ENCODE measurements at places on chromosomes 3 and 15. TPM values are rescaled to one million over a fixed set of nuclear protein-coding genes. Genes with fewer than 3 reads are reported as not detected.

DNA sequence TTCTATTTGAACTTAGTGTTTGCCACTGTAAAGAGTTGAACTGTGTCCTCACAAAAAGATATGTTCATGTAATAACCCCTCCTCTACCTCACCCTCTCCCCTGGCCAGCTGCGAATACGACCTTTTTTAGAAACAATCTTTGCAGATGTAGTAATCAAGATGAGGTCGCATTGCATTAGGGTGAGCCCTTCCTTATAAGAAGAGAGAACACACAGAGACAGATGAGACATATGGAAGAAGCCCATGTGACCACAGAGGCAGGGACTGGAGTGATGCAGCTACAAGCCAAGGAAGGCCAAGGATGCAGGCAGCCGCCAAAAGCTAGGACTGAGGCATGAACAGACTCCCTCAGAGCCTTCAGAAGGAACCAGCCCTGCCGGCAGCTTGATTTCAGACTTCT is 27.6 kb downstream of the GPR176 start:
- no peak for DNase-seq

DNA sequence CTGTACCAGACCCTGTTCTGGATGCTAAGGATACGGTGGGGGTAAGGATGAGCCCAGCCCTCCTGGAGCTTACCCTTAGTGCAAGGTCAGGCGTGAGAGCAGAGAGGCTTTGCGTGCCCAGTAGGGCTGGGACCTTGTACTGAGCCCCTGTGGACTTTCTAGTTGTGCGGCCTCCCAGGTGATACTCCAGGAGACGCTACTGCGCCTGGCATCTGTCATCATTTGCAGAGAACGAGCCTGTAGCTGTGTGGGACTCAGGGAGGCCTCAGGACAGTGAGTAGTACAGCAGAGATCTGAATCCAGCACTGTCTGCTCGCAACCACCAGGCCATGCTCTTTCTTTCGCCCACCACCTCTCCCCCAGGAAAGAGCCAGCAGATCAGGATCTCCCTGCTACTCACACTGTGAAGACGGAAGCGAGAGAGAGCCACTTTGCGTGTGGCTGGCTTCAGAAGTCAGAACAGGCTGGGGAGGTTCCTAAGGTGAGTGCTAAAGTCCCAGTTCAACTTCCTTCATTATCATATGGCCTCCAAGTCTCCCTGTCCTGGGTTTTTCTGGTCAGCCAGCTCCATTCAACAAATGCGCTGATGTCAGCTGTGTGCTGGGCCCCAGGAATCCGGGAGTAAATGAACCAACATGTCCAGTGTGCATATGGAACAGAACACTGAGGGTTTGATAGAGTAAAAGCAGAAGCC is 38.2 kb upstream of the ITGA11 start:
- DNase-seq: no peak

DNA sequence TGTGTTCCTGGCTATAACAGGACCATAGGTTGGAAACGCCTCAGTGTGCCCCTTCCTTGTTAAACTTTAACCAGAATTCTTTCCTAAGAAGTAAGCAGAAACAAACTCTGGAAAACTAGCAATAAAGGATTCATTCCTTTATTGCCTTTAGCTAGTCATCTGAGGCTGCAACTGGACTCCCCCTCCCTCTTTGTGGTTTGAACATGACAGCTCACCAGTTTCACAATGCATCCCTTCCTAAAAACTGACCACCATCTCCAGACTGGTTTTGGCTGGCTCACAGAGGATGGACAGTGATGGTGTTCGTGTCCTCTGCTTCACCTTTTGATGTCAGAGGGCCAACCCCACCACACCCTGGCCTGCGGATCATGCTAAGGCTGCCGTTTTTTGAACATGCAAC is 27.9 kb upstream of the TGFBR2 start:
- DNase-seq: no peak

- DNase-seq: peak; percentile 54
Measured at GRCh38 chr15:99249270-99249841, at the start of gene TTC23. Gene TTC23 (minus strand): TSS chr15:99249581. CDS start chr15:99228712, 20,869 bp downstream.

- DNase-seq: no peak
Measured at GRCh38 chr3:106242781-106243180, 374.0 kb upstream of the CBLB start.

Gene SUSD5
- 0.96 TPM for total RNA-seq

Gene CHL1
- 4.5 TPM for total RNA-seq

- DNase-seq: no peak
Measured at GRCh38 chr3:62132027-62132602, 241.2 kb downstream of the FEZF2 start.
